Fibroblast of skin of left biceps (primary cell): ENCODE measurements at places on chromosomes 4 and X.

GRCh38 chr4:138663883-138664282, 351.7 kb upstream of the NOCT start:
- DNase-seq = no peak

DNA sequence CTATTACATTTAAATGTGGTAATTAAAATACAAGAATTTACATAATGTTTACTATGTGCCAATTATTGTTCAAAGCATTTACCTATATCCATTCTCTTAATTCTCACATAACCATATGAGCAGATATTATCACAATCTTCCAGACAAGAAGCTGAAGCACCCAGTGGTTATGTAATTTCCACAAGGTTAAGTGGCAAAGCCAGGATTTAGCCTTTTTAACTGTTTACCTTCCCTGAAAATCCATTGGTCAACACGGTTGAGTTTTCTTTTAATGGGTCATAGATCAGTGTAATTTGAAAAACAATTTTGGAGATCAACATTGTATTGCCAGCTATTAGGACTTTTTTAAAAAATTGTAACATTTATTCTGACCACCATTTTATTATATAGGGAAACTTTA, 11.4 kb downstream of the HSPA4L start:
- DNase-seq = no peak

GRCh38 chr4:5630762-5631161, 77.6 kb downstream of the EVC2 start:
- no peak for DNase-seq

DNA sequence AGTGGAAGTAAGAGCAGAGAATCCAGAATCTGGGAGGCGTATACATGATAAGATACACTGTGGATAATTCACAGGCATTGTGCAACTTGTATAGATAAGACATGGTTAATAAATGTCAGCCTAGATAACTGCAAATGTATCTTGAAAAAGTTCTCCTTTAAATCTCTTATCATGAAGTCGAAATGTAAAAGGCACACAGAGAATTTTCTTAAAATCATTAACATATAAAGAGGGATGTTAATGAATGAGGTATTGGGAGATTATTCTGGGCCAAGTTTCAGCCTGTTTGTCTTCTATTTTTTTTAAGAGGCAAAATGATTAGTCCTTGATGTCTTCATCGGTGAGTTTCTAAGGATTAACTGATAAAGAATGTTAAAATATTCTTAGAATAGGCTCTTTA, 835 bp downstream of the TDO2 start:
- DNase-seq = no peak

GRCh38 chr4:92528541-92528940, 224.8 kb downstream of the GRID2 start:
- no peak for DNase-seq

- no peak for DNase-seq
These were observed 43.0 kb upstream of the CDKN2AIP start for GRCh38 chr4:183401473-183401872.

DNA sequence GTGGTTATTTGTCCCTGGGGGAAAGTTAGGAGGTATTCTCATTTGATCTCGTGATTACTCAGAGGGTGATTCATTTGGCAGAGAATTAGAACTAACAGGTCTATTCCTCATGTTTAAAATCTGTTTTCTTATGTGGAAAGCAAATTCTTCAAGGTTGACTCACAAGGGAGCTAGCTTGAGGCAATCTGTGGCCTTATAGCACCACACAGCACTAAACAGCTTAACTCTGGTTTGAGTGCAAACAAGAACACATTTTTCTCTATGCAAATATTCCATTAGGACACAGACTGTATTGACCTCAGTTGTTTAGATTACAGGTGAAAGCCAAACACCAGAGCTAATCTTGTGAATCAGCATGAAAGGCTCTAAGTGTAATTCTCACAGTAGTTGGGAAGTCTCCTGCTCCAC, 694.4 kb upstream of the POU3F4 start:
- no peak for DNase-seq

DNA sequence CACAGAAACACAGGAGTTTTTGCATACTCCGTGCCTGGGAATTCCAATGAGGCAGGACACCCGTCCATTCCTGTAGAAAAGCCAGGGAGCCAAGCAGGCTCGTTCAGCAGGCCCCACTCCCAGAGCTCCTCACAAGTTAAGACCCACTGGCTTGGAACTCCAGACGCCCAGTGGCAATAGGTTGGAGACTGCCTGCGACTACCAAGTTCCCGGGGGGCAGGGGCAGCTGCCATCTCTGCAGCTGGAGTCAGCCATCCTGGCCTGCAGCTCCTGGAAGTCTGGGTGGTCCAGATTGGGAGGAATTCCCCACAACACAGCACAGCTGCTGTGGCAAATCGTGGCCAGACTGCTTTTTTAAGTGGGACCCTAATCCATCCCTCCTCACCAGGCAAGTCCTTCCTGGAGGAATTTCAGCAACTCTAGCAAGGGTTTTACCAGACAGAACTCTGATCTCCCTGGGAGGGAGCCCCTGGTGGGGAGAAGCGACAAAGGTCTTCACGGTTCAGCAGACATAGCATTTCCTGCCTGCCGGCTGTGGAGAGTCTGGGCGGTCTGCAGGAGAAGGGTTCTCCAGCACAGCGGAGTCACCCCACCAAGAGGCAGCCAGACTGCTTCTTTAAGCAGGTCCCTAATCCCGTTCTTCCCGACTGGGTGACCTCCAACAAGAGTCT, 231.9 kb downstream of the STPG2 start:
- DNase-seq = no peak
